ENCODE measurements at places on chromosomes 3 and 15.

GRCh38 chr3:190012784-190013183 is 107.9 kb downstream of the P3H2 start:
- no peak for DNase-seq

GRCh38 chr15:101286471-101287114 is 8.5 kb downstream of the SNRPA1 start:
- DNase-seq = no peak

- DNase-seq = no peak
These were observed 31.0 kb upstream of the ATOSA start for GRCh38 chr15:52710050-52710707.

GRCh38 chr3:294581-294980 is 98.0 kb downstream of the CHL1 start:
- no peak for DNase-seq

DNA sequence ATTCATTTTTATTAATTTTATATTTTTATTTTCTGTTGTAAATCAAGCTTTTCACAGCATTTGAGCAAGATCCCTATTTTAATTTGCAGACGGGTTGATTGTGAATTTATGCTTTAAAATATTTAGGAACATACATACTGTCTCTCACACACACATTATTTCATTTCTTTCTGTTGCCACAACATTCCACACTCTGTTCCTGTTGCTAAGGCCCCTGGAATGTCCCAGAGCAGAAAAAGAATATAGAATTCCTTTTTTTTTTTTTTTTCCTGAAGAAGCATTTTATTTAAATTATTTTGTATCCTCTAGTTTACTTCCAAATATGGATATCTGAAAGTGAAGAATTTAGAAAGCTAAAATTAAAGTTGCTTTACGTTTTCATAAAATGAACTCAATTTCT is 36.8 kb upstream of the SCAANT1 start:
- DNase-seq = no peak

GRCh38 chr15:59053482-59053881 is 51.5 kb upstream of the CCNB2 start:
- no peak for DNase-seq

- no peak for DNase-seq
These were observed 98.9 kb upstream of the PIAS1 start for GRCh38 chr15:67955252-67955651.

- DNase-seq = no peak
These were observed 95.1 kb downstream of the FOXP1 start for GRCh38 chr3:71488391-71488809.

GRCh38 chr3:128319107-128319506 is 147.6 kb downstream of the DNAJB8 start:
- no peak for DNase-seq

DNA sequence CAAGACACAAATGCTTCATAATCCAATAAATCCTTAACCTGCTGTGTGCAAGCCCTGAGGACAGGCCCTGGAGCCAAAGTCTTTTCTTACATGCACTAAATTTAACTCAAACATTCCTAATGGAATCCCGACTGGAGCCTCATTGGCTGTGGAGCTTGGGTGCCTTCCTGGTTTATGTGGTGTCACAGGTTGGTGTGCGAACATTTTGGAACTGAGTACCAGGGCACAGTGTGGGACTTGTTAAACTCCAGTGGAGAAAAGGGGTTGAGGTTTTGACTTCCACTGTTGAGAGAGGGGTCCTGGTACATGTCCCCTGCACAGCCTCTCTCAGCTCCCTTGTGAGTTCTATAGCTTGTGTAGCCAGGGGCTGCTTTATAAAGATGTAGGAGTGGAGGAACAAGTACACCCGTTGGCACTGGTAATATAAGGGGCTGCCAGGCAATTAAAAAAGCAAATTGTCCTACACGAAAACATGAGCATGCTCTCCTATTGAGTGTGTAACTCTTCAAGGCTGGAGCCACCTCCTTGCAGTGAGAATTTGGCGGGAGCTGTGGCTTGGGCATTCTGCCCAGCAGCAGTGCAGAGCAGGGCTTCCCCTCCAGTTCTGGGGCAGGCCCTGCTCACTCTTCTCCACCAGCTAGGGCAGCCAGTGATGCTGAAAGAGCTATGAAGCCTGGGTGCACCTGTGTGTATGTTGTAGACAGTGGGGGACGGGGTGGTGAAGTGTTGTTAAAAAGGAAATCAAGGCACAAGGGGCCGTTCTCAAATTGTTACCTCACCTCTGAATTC is 218.1 kb downstream of the CLSTN2 start:
- DNase-seq = no peak

DNA sequence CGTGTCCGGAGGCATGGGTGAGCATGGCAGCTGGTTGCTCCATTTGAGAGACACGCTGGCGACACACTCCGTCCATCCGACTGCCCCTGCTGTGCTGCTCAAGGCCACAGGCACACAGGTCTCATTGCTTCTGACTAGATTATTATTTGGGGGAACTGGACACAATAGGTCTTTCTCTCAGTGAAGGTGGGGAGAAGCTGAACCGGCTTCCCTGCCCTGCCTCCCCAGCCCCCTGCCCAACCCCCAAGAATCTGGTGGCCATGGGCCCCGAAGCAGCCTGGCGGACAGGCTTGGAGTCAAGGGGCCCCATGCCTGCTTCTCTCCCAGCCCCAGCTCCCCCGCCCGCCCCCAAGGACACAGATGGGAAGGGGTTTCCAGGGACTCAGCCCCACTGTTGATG is 49.5 kb downstream of the PGPEP1L start:
- DNase-seq = no peak

DNA sequence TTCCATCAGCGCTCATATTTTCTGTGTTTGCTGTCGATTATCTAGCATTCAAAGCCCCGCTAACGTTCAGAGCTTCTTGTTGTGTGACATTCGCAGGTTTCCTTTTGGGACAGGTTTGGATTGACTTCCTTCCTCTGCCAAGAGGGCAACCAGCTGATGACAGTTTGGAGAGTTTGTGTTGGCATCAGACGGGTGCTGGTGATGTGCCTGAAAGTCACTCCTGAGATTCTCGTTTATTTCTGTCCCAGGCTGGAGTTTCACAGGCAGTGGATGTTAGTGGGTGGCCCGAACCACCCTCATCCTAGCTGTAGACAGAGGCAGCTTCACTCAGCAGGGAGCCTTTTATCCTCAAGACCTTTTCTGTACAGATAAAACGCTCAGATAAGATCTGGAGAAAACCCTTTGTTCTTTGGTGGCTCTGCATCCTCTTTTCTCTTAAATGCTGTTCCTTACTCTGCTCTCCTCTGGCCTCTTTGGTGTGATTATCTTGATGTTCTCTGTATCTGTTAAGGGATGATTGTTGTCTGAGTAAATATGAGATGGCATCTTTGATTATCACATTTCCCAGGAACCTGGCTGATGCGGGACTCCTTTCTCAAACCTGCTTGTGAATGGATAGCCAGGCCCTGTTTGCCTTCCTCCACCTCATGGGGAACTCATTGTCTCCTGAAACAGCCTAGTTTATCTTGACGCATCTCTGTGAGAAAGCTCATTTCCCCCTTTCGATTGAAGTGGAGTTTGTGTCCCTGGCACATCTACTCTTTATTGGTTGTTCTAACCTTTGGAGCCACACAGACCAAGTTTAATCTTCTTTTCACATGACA is 35.9 kb downstream of the CGNL1 start:
- DNase-seq = no peak

DNA sequence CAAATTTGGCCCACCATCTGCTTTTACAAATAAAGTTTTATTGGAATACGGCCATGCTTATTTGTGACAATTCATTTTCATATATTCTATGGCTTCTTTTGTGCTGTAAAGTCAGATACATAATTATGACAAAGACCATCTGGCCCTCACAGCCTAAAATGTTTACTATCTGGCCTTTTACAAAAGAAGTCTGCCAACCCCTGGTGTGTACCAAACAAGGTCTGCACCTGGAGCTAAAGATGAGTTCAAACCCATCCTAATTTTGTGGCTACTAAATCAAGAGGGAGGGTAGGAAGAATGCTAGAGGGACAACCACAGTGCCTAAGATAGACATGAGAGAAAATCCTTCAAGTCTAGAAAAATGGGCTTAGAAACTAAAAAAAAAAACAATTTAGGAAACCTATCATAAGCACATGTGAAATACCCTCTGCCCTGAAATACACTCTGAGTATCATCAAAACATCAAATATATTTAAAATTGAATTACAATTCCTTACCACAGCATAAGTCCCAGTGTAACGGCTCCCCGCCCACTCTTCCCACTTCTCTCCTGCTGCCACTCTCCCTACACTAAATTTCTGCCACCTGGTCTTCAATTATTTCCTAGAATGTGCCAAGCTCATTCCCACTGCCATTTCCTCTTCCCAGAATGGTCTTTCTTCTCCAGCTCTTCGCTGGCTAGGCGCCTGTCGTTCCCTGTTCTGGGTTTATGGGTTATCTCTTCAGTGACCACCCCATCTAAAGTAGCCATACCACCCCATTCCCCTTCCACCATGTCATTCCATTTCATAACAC is 950.7 kb upstream of the CFAP20DC start:
- no peak for DNase-seq

GRCh38 chr3:37773471-37773870 is 88.2 kb upstream of the CTDSPL start:
- DNase-seq = no peak

GRCh38 chr3:80215191-80215590 is 447.4 kb upstream of the ROBO1 start:
- DNase-seq = no peak

DNA sequence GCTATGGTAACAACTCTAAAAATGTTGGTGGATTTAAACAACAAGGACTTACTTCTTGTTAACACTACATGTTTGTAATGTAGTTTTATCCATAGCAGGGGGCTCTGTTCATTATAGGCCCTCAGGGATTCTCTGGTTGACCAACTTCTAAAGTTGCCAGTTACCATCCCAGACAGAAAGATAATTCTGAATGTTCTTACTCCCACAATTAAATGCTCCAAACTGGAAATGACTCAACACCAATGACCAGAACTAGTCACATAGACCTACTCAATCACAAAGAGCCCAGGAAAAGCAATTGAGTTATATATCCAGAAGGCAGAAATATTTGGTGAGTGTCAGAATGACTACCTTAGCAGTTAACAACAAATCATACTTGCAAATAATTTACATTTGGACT is 199.3 kb upstream of the UMPS start:
- DNase-seq = no peak

- DNase-seq = no peak
These were observed 401.4 kb downstream of the TBL1XR1 start for GRCh38 chr3:176795891-176796290.

- DNase-seq = no peak
These were observed 2.5 kb downstream of the TCTA start for GRCh38 chr3:49414753-49415152.

- DNase-seq = no peak
These were observed 440 bp downstream of the DCBLD2 start for GRCh38 chr3:98901119-98901391.

- no peak for DNase-seq
These were observed 25.2 kb downstream of the ATP6V1A start for GRCh38 chr3:113771993-113772392.

DNA sequence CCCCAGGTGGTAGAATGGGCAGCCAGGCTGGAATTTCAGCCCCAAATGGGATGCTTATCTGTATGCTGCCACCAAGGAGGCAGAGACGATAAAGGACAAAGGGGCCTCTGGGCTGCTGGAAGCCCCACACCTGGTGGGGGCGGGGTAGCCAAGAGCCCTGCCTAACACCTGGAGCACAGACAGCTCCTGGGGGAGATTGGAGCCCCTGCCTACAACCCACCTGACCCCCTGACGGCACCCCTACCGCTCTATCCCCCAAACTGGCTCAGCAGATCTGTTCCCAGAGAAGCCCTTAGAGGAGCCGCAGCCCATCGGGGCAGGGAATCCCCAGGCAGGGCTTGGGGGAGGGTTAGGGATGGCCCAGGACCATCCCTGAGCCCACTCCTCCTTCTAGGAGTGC is 15.8 kb upstream of the SEMA3F start:
- DNase-seq = no peak

DNA sequence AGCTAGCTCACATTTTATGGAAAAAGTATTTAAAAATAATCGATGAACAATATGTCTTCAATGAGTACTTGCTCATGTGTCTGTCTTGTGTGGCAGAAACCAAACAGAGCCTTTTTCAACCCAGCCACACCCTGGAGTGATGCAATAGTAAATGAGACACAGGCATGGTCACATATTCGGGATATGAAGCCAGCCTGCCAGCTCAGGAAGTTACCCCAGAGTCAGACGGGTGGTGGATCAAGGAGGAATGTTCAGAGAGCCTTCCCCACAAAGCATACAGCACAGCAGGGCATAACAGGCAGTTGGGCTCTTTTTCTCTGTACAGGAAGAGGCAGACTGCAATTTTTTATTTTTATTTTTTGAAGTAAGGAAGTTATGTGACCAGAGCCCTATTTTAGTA is 27.3 kb downstream of the LARP6 start:
- DNase-seq = no peak

- no peak for DNase-seq
These were observed 81.5 kb upstream of the SLC2A2 start for GRCh38 chr3:171108066-171108465.

DNA sequence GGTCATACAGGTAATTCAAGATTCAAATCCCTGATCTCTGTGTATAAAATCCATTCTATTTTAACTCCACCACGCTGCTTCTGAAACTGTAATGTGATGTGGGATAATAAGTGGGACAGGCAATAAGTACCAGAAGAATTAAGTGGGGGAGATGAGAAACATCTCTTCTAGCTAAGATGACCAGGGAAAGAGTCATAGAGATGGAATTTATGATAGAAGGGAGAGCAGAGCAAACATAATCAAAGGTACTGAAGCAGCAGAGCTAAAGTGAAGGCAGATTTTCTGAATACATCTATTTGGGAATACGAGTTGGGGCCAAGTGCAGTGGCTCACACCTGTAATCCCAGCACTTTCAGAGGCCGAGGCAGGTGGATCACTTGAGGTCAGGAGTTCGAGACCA is 4.9 kb downstream of the MRPL47 start:
- DNase-seq = no peak

GRCh38 chr15:68335251-68335650 is 57.7 kb downstream of the FEM1B start:
- DNase-seq = no peak

DNA sequence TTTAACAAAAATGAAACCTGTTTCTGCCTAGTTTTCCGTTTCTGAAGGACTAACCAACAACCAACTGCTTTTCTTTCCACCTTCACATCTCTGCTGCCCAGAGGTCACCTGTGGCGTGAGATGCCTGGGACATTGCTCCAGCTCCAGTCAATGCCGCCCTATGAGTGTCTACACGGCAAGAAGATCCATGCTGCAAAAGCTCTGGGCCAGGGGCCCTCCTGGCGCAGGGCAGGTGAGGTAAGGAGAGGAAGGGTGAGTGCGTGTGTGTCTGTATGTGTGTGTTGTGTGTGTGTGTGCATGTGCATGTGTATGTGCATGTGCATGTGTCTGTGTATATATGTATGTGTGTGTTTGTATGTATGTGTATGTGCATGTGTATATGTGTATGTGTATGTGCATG is 131.4 kb downstream of the NSMCE3 start:
- DNase-seq = no peak
